ENCODE measurements at places on chromosomes 3 and 15. TPM values are rescaled to one million over a fixed set of nuclear protein-coding genes. Genes with fewer than 3 reads are reported as not detected.

GRCh38 chr3:125602752-125603649, 7.7 kb upstream of the OSBPL11 start:
- H3K4me1 ChIP-seq = peaks cover 6% of the 10 kb centered on the region
- peaks cover 1% of the 10 kb centered on the region for H3K27me3 ChIP-seq
- no peak for DNase-seq
- peaks cover 4% of the 10 kb centered on the region for H3K36me3 ChIP-seq
- H3K4me3 ChIP-seq = no peak overlapping the region

Gene SLC6A11
- total RNA-seq = not detected

- no peak for DNase-seq
- H3K27ac ChIP-seq = no peak overlapping the region
- no peaks in the 10 kb centered on the region for H3K27me3 ChIP-seq
These were observed 795.1 kb downstream of the FHIT start for GRCh38 chr3:60456180-60456579.

Gene GOLGA8T
- not detected for total RNA-seq

DNA sequence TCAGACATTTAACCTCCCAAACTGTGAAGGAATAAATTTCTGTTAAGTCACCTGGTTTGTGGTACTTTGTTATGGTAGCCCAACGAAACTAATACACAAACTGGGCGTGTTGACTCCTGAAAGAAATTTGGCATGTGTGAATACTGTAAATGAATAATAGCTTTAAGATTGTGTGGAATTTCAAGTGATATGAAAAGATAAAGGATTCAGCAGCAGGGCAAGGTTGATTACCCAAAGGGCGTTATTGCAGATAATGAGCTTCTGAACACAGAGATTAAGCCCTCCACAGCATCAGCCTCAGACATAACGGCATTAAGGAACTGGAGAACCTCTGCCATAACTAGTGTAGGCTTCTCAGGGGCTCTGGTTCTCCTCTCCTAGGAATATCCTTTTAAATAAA, 451.5 kb upstream of the NECTIN3 start:
- DNase-seq = no peak
- no peak overlapping the region for H3K27ac ChIP-seq
- no peak overlapping the region for H3K4me3 ChIP-seq
- H3K4me1 ChIP-seq = peaks cover 18% of the 10 kb centered on the region
- H3K36me3 ChIP-seq = no peaks in the 10 kb centered on the region
- peaks cover 2% of the 10 kb centered on the region for H3K27me3 ChIP-seq

Gene SHQ1
- total RNA-seq = 20.9 TPM

Gene AQP9
- not detected for total RNA-seq

Gene PATL2
- not detected for total RNA-seq

DNA sequence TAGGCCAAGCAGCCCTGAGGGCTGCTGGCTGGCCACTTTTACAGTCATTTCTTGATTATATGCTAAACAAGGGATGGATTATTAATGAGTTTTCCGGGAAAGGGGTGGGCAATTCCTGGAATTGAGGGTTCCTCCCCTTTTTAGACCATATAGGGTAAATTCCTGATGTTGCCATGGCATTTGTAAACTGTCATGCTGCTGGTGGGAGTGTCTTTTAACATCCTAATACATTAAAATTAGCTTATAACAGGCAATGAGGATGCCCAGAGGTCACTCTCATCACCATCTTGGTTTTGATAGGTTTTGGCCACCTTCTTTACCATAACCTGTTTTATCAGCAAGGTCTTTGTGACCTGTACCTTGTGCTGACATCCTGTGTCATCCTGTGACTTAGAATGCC, 11.7 kb upstream of the PYDC2 start:
- H3K27ac ChIP-seq = no peak overlapping the region
- no peaks in the 10 kb centered on the region for H3K36me3 ChIP-seq
- H3K4me3 ChIP-seq = no peak overlapping the region
- H3K27me3 ChIP-seq = no peaks in the 10 kb centered on the region
- H3K4me1 ChIP-seq = no peaks in the 10 kb centered on the region

GRCh38 chr15:75036212-75036616, 12.8 kb downstream of the PPCDC start:
- H3K4me3 ChIP-seq = no peak overlapping the region
- peaks cover 18% of the 10 kb centered on the region for H3K36me3 ChIP-seq
- peaks cover 37% of the 10 kb centered on the region for H3K4me1 ChIP-seq
- peaks cover 7% of the 10 kb centered on the region for H3K27me3 ChIP-seq
- DNase-seq = no peak
- no peak overlapping the region for H3K27ac ChIP-seq

- H3K4me1 ChIP-seq = no peaks in the 10 kb centered on the region
- no peaks in the 10 kb centered on the region for H3K27me3 ChIP-seq
- H3K27ac ChIP-seq = no peak overlapping the region
- H3K36me3 ChIP-seq = peaks cover 2% of the 10 kb centered on the region
- no peak for DNase-seq
- H3K4me3 ChIP-seq = no peak overlapping the region
These were observed 213.1 kb upstream of the TSC22D2 start for GRCh38 chr3:150194957-150195356.

DNA sequence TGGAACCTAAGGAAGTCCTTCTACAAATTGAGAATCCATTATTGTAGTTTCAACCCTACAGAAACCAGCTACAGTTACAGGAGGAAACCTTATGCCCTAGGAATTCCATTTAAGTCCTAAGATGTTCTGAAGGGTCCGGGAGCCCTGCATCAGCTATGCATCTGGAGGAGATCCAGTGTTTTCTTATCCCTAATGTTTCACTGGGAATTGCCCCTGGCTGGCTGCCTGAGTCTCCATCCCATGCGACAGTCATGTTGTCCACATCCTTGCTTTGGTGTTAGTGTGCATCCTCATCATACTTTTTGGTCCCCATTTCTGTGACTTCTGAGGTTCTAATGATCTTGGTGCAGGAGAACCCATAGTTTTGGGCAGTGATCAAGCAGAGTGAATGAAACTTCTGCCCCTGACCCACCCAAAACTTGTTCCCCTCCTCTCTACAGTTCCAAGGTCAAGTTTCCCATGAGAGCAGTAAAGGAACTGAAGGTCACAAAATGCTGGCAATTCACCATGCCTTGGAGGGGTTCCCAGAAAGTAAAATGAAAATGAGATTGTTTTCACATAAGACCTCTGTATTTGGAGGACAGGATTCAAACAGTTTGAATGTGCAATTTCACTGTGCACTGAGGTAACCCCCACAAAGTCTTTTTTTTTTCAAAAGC, 121.9 kb upstream of the PHLDB2 start:
- peak overlapping the region; percentile 61 for H3K27ac ChIP-seq
- H3K4me1 ChIP-seq = peaks cover 73% of the 10 kb centered on the region
- peaks cover 4% of the 10 kb centered on the region for H3K36me3 ChIP-seq

- H3K27me3 ChIP-seq = no peaks in the 10 kb centered on the region
- H3K27ac ChIP-seq = no peak overlapping the region
- DNase-seq = no peak
- no peak overlapping the region for H3K4me3 ChIP-seq
These were observed 556.6 kb downstream of the FOXP1 start for GRCh38 chr3:71026634-71027578.

- H3K27me3 ChIP-seq = peaks cover 18% of the 10 kb centered on the region
- DNase-seq = no peak
- H3K36me3 ChIP-seq = no peaks in the 10 kb centered on the region
- H3K4me1 ChIP-seq = peaks cover 17% of the 10 kb centered on the region
- H3K27ac ChIP-seq = no peak overlapping the region
These were observed 794 bp downstream of the LRIG1 start for GRCh38 chr3:66499881-66500575.

Data from HFFc6 (cell line).